ENCODE measurements at places on chromosomes 2 and 18.
A peak's percentile ranks its signal among the peaks of the same experiment; 100 is the strongest.

GRCh38 chr2:18435426-18436037 lies 124.9 kb downstream of the RDH14 start:
- no peak for DNase-seq

DNA sequence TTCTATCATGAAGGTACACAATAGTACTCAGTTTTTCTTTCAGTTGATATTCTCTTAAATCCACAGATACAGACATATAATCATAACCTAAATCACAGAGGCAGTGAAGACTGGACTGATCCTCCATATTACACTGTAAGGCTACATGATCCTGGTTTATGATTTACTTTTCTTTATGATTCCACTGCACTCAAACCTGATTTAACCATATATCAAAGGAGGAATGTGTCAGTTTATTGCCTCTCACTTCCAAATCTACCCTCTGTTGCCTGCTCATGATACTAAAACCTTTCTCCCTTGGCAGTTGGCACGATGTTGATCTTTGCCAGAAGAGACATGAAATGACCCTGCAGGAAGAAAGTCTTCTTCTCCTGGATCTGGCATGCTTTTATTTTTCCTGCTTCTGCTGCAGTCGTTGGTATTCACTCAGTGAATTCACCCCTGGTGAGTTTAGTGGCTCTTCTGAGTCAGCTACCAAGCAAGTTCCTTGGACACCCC lies 426.4 kb downstream of the MBD2 start:
- no peak for DNase-seq

DNA sequence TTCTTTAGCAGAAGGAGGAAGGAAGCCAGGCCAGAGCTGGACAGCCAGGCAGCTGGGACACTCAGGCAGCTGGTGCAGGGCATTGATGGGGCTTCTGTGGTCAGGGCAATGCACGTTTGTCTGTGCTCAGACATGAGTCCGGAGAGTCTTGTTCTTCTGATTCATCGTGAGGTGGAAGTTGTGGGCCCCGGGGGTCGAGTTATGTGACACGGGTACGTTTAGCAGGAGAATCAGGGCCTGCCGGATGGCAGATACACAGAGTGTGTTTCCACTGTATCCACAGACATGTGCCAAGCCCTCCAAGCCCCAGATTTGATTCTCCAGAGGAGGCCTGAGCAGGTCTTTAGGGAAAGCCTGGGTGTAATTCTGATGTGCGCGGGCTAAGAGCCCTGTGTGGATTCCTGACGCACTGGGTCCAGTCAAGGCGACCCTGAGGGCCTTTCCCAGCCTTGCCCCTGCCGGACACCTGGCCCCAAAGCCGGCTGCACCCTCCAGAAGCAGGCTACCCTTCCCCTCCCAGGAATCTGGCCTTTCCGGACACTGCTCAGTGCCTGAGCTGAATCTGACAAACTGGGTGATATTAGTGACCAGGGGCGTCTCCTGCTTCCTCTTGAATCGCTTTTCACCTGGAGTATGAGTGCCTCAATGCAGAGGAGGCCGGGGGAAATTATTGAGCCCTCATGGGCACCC lies 10.1 kb downstream of the ARHGEF4 start:
- no peak for DNase-seq

DNA sequence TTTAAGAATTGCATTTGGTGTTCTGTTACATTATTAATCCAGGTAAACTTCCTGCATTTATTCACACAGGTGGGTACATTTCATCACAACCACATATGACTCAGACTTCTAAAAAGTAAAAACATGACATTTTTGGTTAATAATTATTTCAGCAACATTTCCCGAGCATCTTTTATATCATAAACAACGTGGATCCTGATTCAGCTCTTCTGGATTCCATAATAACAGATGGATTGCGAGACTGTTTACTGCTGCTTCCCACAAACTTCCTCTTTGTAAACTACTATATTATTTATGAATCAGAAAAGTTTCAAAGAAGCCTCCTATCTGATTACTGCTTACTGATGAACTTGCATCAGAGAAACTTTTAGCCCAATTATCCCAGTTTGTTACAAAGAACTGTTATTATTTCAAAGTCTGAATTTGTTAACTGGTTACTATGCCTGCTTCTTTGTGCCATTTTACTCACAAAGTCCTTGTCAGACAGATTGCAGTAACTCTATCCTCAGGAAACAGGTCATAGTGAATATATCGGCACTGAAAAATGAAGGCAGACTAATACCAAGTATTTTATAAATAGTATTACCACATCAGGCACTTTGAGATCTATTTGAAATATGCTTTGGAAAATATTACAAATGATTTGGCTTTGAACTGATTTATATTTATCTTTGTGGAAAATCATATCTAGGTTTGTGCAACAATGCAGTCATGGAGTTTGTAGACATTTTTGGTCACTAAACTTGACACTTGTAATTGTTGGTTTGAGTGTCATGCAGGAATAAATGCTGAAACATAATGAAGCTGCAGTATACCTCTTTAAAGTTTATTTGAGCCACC lies 511.6 kb downstream of the PLCL1 start:
- DNase-seq = no peak

DNA sequence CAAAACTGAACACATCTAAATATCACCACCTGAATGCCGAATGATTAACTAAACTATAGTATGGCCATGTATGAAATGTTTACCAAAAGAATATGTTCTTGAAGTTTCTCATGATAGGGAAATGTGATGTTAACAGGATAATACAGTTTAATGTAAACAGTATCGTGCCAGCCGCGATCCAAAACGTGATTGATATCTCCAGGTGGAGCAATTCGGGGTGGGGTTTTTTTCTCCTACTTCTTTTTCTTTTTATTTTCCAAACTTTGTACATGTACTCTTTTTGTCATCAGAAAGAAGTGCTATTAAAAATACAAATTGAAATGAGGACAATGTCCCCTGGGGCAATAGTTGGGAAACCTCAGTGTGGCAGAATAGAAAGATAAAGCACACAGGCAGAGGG lies 4.0 kb upstream of the BIN1 start:
- DNase-seq = no peak

GRCh38 chr2:10039658-10040410 lies 3.5 kb upstream of the KLF11 start:
- DNase-seq = no peak

GRCh38 chr2:38066421-38067115 lies 9.4 kb downstream of the CYP1B1 start:
- no peak for DNase-seq

DNA sequence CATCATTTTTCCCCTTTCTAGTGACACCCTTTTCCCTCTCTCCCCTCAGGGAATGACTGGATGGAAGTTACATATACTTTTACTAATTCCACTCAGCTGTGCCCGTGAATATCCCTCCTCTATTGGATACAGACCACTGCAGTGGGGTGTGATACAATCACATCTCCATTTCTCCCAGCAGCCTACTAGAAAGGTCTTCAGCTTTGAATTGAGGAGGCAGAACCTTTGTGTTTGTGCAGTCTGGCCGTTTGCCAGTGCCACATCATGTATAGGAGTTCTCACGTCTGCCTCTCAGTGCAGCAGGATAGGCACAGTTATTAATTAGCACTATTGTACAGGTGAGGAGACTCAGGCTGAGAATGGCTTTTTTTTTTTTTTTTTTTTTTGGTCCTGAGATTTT lies 16.4 kb downstream of the TNFRSF11A start:
- no peak for DNase-seq

- no peak for DNase-seq
Observed at GRCh38 chr2:172986040-172986439, 89.6 kb upstream of the MAP3K20 start.

GRCh38 chr2:96260387-96261260 lies 5.2 kb downstream of the TMEM127 start:
- peak; percentile 55 for DNase-seq

- no peak for DNase-seq
Observed at GRCh38 chr18:79904357-79905147, 46.9 kb downstream of the SLC66A2 start.

GRCh38 chr2:105875241-105875640 lies 130.5 kb downstream of the NCK2 start:
- DNase-seq = peak; percentile 45

DNA sequence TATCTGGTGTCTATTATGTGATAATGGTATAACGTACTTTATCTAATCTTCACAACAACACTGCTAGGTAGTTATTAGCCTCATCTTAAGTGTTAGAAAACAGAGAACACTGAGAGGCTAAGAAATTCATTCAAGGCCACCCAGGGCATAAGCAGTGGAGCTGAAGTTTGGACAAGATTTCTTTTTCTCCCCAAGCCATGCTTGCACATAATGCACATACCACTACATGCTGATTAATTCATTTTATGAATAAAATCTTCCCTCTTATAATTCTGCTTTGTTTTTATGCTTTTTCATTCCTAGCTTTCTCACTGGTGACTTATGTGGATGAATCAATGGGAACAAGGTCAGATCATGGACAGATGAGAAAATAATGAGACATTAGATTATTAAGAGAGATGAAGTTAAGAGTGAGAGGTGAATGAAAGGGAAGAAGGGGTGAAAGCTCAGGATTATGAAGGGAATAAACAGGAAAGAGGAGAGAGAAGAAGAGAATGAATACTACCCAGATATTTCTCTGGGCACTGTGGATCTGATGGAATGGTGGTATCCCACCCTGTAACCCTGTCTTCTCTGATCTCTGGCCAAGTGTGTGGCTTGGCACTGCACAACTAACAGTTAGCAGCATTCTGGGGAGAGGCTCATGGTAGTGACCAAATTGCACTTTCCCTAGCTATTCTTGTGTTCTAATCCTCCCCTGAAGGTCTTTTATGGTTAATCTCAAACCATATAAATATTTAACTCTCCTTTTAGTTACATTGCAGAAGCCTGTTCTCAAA lies 17.7 kb upstream of the GALNT3 start:
- no peak for DNase-seq

- no peak for DNase-seq
Observed at GRCh38 chr2:172230889-172231401, 128.2 kb upstream of the DLX2 start.

DNA sequence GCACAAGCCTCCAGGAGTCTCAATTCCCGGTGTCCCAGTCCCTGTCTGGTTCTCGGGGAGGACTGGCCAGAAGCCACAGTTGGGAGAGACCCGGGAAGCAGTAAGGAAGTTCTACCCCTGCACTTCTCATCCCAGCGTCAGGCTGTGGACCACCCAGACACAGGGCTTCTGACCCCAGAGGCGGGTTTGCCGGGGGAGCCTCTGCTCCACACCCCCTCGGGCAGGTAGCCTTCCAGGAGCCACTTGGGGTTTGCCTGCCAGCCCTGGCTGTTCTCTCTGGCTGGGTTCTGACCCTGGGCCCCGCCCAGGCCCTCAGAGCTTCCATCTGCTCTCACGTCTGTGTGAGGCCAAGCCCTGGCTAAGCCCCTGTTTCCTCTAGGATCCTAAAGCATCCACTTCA lies 94.4 kb upstream of the GPC1 start:
- DNase-seq = no peak

DNA sequence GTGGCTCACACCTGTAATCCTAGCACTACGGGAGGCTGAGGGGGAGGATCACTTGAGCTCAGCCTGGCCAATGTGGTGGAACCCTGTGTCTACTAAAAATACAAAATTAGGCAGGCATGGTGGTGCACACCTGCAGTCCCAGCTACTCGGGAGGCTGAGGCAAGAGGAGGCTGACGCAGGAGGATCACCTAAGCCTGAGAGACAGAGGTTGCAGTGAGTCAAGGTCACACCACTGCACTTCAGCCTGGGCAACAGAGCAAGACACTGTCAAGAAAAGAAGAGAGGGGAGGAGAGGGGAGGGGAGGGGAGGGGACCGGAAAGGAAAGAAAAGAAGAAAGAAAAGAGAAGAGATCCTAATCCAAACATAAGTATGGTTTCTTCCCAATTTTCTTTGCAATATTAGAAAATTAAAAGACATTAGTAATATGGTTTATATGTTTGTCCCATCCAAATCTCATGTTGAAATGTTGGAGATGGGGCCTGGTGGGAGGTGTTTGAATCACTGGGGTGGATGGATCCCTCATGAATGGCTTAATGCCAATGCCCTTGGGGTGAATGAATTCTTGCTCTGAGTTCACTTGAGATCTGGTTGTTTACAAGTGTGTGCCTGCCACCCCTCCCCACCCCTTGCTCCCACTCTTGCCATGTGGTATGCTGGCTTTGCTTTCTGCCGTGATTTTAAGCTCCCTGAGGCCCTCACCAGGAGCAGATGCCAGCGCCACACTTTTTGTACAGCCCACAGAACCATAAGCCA lies 50.7 kb downstream of the TRIP12 start:
- DNase-seq = no peak

GRCh38 chr18:12656938-12657683 lies 796 bp downstream of the SPIRE1 start:
- DNase-seq = peak; percentile 66

GRCh38 chr18:70078106-70078505 lies 127.4 kb downstream of the RTTN start:
- DNase-seq = no peak

- DNase-seq = no peak
Observed at GRCh38 chr2:26615336-26615859, 25.8 kb downstream of the CIB4 start.

- DNase-seq = no peak
Observed at GRCh38 chr18:69992776-69993175, 45.1 kb upstream of the CD226 start.

DNA sequence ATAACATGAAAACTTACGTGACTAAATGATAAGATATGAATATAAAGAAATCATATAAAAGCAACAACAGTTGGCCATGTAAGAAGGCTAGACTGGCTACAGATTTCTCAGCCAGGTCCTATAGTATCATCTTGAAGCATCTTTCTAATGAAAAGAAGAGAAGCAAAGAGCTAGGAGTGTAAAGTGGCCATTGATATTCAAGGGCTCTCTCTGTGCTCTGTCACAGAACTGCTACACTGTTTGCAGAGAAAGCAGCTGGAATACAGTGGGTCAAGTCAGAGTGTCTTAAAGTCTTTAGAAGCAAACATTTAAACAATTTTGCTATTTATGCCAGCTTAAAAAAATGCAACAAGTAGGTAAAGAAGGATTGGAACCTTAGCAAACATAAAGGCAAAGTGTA lies 118.8 kb downstream of the SCN9A start:
- no peak for DNase-seq

- no peak for DNase-seq
Observed at GRCh38 chr18:68447286-68447685, 267.6 kb downstream of the TMX3 start.

GRCh38 chr2:166270376-166270775 lies 105.4 kb downstream of the SCN9A start:
- no peak for DNase-seq

- peak; percentile 87 for DNase-seq
Observed at GRCh38 chr2:85551698-85552678, 9.3 kb downstream of the GGCX start.

GRCh38 chr2:107419191-107419590 lies 407.5 kb upstream of the RGPD4 start:
- DNase-seq = no peak

DNA sequence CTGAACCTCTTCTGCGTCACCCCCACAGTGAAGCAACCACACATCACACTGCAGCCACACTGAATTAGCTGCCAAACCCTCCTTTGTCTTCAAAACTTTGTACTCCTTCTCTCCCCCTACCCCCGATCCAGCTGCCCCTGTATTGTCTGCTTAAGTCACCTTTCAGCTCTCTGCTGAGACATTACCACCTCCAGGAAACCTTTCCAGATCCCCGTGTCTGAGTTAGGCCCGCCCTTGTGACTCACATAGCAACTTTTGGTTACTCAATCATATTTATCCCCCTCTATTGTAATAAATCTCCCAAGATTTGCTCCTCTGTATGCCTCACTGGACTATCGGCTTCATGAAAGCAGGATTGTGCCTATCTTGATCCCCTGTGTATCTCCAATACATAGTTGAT lies 82.8 kb upstream of the CDCA7 start:
- no peak for DNase-seq

- no peak for DNase-seq
Observed at GRCh38 chr18:12791610-12792009, 88.8 kb downstream of the PSMG2 start.

Data from glutamatergic neuron (in vitro differentiated cells).